Hypothalamus (tissue), 51 donors: ENCODE measurements at places on chromosomes 5 and 9.

DNA sequence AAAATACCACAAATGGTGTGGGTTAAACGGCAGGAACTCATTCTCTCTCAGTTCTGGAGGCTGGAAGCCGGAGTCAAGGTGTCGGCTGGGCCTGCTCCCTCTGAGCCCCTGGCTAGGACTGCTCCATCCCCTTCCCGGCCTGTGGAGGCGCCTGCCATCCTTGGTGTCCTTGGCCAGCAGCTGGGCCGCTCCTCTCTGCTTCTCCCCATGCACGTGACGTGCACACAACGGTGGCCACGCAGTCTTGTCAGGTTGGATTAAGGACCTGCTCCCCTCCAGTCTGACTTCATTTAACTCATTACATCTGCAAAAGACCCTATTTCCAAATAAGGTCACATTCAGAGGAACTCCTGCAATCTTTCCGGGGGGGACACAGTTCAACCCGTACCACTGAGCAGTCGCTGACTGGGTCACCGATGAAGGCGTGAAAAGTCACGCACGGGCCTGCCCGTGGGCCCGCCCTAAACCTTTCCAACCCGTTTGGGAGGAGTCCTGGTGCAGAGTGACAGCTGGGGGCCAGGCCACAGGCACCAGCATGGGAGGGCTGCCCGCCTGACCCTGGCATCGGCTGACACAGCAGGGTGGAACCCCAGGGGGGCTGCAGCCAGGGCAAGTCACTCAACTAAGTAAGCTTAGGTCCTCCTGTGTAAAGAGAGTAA, 135.2 kb downstream of the COL23A1 start:
- no peak for DNase-seq

DNA sequence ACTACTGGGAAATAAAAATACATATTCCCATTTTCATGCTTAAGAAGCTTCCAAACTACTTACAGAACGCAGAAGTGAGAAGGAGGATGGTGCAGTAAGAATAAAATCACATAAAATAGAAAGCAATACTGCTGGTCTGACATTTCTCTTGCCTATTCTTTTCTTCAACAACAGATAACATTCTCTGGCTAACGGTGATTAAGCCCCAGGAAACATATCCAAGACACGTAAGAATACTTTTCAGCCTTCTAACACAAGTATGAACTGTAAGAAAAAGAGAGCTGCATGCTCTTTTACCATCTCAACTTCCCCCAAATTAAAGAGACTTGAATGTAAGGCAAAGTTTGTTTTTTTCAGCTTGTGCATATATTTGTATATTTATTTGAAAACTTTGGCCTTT, 156.1 kb upstream of the TARS1 start:
- no peak for DNase-seq

DNA sequence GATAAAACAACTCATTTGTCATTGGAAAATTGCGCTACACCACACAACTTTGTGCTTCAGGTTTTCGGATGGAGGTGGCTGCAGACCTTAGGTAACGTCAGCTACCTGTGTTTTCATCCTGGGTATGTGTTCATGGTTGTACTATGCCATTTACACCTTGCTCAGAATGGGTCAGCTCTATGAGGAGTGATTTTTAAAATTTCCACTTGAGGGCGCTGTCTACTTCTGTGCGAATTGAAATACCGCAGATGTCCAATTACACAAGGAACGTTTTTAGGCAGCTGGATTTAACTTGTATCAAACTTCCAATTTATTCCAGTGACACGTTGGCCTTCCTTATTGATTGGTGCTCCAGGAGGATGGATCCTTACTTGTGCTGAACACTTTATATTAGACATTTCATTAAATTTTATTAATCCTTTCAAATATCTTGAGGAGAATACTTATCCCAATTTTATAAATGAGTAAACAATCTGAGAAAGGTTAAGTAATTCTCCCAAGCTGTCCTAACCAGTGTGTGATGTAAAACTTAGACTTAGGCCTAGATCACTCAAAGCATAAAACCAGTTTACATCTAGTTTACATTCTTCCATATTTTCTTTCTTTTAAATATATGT, 23.4 kb downstream of the DMRTA1 start:
- DNase-seq, result no peak

- no peak for DNase-seq
These were observed 1.1 kb downstream of the GPBP1 start for GRCh38 chr5:57174890-57175510.

GRCh38 chr5:93722588-93722987, 18.8 kb downstream of the POU5F2 start:
- no peak for DNase-seq

DNA sequence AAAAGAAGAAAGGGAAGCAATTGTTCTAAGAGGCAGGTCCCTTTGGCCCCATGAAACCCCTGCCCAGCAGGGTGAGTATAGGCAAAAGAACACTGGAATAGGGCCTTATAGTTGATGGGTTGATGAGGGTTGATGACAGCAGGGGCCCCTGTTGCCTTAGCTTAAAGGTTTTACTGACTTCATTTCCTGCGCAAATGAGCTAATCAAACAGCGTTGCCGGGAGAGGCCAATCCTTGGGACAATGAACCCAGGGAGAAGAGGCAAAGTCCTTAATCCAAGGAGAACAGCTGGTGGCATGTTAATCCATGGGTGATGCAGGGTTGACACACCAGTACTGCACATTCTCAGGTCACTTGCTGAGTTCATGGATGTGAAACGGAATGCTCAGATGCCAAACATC, 22.0 kb upstream of the EPB41L4B start:
- no peak for DNase-seq

GRCh38 chr5:143231416-143231815, 172.1 kb downstream of the NR3C1 start:
- DNase-seq, result no peak

DNA sequence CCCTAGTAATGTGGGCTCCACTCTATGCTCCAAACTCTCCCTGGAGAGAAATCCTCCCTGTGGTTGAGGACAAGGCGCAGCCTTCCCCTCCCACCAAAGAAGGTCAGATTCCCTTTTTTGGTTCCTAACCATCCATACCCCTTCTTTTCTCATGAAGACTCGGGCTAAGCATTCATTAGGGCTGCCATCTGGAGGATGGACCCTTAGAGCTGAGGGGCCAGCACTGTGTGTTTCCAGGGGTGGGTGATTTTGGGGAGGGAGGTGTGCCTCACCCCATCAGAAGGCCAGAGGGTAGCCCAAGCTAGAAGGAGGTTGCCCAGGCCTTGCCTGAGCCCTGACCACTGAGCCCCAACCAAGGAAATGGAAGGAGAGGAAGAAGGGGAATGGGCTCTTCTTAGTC, 36.8 kb downstream of the TGFBI start:
- DNase-seq, result no peak

DNA sequence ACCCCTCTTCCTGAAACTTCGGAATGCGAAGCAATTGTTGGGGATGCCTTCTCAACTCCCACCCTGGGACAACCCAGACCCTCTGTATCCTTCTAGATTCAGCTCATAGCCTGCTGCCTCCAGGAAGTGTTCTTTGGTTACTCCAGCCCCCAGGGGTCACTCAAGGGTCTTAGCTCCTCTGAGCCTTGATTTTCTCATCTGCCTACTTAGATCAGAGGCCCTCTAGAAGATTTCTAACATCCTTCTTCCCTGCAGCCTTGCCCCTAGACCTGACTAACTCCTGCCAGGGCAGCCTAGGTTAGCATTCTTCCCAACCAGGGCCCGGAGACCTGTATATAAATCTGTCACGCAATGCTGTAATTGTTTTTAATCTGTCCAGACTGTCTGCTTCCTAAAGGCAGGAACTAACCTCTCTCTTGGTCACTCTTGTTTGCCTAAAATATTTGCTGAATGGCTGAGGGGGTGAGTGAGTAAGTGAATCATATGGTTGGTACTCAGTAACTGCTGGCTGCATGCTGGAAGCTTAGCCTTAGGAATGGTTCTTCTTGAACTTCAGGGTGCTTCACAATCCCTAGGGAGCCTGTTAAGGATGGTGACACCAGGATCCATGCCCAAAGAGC, 8.2 kb downstream of the GALNT10 start:
- no peak for DNase-seq

DNA sequence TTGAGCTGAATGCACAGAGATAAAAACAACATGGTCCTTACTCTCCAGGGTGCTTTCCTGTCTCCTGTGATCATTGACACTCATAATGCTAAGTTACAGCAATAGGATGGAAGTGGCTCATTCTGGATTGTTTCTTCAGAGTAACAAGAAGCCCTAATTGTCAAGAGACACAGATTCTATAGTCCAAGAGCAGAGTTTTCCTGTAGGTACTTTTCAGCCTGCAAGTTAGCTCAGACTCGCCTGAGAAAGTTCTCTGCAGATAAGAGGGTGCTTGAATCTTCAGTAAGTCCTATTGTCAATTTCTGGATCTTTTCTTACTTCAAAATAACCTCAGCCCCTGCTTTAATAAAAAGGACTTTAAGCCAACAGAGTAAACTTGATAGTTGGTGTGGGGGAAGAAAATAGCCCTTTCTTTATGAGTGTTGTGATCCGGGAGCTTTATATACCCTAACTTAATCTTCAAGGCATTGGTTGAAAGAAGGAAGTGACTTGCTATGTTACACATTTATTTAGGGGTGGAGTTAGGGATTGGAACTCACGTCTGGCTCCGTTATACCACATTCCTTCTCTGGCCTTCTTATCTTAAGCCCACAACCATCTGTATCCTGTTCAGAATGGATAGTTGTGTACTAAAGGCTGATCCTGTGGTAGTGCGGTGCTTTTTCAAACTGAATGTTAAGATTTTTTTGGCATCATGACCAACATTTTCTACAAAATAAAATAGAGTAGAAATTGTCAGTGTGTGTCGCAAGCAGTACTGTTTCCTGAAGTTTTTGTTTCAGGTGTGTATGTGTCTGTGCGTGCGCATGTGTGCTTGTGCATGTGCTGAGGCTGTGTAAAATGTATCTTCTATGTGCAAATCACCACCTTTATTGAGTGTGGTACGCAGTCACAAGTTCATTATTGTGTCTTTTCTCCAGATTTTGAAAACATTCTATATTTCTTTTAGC, 173.9 kb downstream of the WDR70 start:
- DNase-seq, result no peak
